ENCODE measurements at places on chromosomes 16 and 17.

DNA sequence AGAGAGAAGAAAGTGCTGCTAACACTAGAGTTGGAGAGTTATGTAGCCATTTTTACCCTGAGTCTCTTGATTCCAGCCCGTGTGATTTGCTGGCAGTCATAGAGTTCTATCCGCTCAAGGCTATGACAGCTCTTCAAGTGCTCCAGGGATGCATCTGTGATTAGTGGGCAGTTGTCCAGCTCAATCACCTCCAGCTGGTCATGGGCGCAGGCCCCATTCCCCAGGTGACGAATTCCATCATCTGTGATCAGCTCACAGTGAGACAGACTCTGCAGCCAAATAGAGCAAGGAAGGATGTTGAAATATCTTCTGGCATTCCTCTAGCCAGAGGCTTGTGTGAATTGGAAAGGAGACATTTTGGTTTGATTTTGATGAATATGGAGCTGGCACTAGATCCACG lies 38.4 kb upstream of the STAC2 start:
- no peak for DNase-seq

- no peak for DNase-seq
These were observed 50.5 kb downstream of the CBFA2T3 start for GRCh38 chr16:88926374-88926990.

GRCh38 chr17:78332991-78333390 lies 26.9 kb downstream of the SOCS3 start:
- DNase-seq: no peak

DNA sequence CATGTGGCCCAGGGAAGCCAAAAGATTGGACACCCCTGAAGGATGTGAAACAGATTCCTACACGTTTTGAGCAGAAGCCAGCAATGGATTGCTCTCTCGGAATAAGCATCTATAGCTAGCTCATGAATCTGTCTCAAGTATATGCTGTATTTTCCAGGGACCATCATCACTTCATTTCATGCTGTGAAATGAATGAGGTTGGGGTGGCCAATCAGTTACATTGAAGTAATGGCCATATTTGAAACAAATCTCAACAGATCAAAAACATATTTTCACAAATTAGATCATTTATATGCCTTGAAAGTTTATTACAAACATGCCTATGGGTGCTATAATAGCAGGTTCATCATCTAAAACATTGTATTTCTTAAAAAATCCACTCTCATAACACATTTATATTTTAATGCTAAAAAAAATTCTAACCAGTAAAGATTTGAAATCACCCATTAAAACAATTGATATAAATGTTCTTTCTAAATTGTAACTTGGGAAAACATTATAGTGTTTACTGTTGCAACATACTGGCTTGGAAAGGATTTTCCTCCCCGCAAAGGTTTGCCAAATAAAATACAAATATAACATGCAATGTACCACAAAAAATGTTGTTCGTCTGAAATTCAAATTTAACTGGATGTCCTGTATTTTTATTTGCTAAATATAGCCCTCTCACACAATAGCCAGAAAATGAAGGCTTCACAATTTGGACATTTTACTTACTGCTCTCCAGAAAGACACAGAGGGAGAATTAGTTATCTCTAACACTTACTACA lies 743.6 kb downstream of the KCNJ2 start:
- no peak for DNase-seq

- DNase-seq: no peak
These were observed 61.5 kb downstream of the PCTP start for GRCh38 chr17:55812323-55812722.

- DNase-seq: no peak
These were observed 454.9 kb downstream of the SOX9 start for GRCh38 chr17:72575542-72576233.

DNA sequence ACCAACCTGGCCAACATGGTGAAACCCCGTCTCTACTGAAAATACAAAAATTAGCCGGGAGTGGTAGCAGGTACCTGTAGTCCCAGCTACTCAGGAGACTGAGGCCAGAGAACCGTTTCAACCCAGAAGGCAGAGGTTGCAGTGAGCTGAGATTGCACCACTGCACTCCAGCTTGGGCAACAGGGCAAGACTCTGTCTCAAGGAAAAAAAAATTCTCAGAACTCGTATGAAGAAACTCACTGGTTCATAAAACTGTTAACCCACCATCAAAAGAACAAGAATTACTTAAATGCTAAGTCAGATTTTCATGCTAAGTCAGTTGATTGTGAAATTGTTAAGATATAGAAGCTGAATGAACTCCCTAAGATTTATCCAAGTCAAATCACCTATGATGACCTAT lies 31.3 kb downstream of the SLC39A11 start:
- no peak for DNase-seq

- no peak for DNase-seq
These were observed 17.7 kb downstream of the BRD7 start for GRCh38 chr16:50351116-50351515.

DNA sequence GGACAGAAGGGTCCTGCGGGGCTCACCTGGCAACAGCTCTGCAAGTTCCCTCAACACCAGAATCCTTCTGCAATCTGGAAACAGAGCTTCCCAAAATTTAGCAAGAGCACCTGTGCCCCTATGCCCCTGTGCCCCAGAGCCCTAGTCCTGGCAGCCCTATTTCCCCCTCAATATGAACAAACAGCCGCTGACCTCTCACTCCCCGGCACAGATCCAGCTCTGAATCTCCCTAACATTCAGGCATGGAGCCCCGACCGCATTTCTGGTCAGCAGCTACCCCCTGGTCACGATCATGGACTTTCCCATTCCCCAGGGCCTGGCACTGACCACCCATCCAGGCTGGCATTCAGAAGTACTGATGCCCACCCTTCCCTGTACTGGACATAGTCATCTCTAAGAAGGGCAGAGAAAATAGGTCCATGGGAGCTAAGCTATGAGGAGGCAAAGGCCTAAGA lies 110.8 kb upstream of the SMURF2 start:
- no peak for DNase-seq

DNA sequence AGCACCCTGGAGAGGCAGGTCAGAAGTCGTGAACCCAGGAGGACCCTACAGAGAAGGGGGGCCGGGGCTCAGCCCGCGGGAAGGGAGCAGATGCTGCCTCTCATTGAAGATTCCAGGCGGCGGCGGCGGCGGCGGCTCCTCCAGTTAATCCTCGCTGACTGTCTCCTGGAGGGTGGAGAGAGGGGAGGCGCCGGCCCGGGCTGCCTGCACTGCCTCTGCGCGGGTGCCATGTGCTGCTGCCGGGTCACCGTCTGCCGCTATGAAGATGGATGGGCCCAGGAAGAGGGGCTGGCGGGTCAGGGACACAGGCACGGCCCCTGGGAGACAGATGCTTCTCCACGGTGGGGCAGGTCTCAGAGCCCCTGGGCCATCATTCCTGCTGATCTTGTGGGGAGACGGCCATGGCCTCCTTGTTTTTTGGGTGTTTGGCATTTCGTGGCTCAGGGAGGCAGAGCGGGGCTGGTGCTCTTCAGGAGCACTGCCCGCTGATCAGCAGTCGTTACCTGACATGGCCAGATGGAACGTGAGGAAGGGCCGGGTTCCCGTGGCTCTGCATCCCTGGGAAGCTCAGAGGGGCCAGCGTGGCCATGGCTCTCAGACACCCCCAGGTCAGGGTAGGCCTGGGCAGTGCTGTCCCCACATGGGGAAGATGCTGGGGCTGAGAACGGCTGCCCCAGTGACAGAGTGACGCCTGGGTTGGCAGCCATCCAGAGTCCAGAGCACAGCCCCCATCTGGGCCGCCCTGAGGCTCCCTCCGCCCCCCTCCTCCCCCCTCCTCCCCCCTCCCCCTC lies 36.1 kb downstream of the GINS2 start:
- no peak for DNase-seq

GRCh38 chr16:48013491-48013901 lies 142.3 kb downstream of the ABCC12 start:
- DNase-seq: no peak

GRCh38 chr16:54316095-54316889 lies 29.7 kb upstream of the IRX3 start:
- DNase-seq: no peak

GRCh38 chr17:30796016-30796415 lies 28.5 kb downstream of the CRLF3 start:
- DNase-seq: no peak

DNA sequence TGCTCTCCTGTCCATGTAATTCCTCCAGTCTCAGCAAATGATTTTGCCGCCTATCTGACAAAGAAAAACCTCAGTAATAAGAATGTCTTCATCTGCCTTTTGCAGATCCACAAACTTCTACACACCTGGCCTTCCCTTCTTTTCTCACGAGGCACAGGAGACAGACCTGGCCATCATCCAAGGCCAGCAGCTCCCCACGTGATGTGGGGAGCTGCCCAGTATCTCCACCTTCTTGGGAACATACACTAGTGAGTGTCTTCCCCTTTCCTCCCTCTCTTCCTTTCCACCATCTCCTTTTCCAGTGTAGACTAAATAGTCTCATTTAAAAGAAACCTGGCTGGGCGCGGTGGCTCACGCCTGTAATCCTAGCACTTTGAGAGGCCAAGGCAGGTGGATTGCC lies 274.4 kb downstream of the CEP112 start:
- DNase-seq: no peak

GRCh38 chr17:77356109-77356689 lies 215.4 kb downstream of the SEC14L1 start:
- no peak for DNase-seq

DNA sequence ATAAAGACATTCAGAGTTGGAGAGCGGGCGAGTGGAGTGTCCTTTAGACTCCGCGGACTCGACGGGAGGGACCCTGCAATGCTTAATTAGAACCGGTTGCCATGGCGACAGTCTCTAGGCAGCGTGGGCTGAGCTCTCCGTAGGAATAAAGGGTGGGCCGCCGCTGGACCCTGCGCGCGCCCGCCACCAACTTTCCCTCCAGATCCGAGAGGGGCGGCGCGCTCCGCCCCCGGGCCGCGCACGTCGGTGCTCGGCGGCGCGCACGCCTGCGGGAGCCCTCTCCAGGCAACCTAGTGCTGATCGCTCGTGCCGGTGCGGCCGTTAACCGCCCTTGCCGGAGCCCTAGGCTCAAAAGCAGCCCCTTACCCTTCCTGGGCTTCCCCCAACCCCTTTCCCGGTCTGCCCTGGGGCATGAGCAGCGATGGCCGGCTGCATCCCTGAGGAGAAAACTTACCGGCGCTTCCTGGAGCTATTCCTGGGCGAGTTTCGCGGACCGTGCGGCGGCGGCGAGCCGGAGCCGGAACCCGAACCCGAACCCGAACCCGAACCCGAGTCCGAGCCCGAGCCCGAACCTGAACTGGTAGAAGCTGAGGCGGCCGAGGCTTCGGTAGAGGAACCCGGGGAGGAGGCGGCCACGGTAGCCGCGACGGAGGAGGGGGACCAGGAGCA lies at the start of gene PPM1E:
PPM1E (plus strand) TSS at position 278 of the 669 bp plus-strand sequence.
- no peak for DNase-seq

- no peak for DNase-seq
These were observed 4.3 kb downstream of the ACSM3 start for GRCh38 chr16:20768121-20768520.

DNA sequence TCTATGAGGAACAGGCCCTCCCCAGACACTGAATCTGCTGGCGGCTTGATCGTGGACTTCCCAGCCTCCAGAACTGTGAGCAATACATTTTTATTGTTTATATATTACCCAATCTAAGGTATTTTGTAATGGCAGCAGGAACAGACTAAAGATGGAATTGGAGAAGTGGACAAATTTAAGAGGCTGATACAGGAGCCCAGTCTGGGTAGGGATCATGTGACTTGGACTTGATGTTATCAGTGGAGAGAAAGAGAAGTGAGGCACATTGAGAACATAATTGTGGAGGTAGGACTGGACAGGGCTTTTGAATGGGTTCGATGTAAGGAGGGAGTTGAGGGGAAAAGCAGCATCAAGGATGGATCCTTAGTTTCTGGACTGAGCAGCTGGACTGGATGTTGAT lies 93.8 kb downstream of the USP31 start:
- no peak for DNase-seq

DNA sequence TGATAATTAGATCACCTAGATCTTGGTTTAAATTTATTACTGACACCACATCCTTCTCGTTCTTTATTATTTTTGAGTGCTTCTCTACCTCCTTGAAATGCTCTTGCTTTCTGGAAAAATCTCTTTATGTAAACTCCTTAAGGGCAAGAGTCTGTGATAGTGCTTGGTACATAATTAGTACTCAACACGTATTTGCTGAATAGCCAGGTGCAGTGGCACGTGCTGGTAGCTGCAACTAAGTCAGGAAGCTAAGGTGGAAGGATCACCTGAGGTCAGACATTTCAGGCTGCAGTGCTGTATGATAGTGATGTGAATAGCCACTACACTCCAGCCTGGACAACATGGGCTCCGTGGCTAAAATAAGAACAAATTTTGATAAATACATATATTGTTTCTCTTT lies 63.0 kb downstream of the PPM1E start:
- DNase-seq: no peak

- no peak for DNase-seq
These were observed 4.1 kb downstream of the RASD1 start for GRCh38 chr17:17492085-17492484.

GRCh38 chr17:36940313-36941264 lies 3.3 kb downstream of the LHX1 start:
- no peak for DNase-seq

GRCh38 chr16:53893731-53894435 lies 189.9 kb downstream of the FTO start:
- DNase-seq: no peak

- no peak for DNase-seq
These were observed 15.8 kb upstream of the ITGAD start for GRCh38 chr16:31377210-31377903.

- no peak for DNase-seq
These were observed 302.2 kb downstream of the FOXL1 start for GRCh38 chr16:86880316-86881117.

GRCh38 chr17:66978514-66979061 lies 14.1 kb downstream of the CACNG4 start:
- DNase-seq: no peak

DNA sequence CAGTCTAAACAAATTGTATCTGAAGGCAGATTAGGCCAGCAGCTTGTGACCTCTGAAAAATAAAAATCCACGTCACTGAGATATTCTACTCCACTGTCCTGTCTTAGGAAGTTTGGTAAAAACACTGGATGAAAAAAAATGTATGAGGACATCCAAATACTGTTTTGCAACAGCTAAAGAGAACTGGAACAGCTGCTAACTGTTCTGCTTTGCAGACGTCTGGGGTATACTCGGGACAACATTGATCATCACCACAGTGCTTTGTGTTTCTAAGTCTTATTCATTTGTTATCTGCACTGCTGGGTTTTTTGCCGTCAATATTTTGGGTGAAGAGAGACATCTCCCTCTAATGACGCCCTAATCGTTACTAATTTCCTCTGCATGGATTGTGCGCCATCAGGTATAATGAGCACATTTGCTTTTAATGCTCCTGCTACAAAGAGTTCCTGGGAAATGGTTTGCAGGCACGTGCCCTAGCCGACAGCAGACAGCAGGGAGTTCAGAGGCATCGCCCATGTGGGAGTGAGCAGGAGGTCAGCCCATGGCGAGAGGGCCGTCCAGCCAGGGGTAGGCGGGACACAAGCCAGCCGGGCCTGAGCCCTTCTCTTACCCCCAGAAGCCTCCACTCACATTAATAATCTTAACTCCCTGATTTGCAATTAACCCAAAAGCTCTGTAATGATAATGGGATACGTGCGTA lies 87.0 kb downstream of the CBLN1 start:
- no peak for DNase-seq
